Right renal cortex interstitium (tissue), 3 donors: ENCODE measurements at places on chromosomes 6 and 20. TPM values are rescaled to one million over a fixed set of nuclear protein-coding genes. Genes with fewer than 3 reads are reported as not detected.

PLCB4 gene
- polyA plus RNA-seq: 13.9 TPM

- DNase-seq: no peak
Observed at GRCh38 chr6:118708744-118709143, 57.4 kb upstream of the CEP85L start.

- no peak for DNase-seq
Observed at GRCh38 chr6:31179896-31180295, 9.4 kb upstream of the POU5F1 start.

- no peak for DNase-seq
Observed at GRCh38 chr20:9966966-9967365, 67.8 kb upstream of the ANKEF1 start.

CHRNA4 gene
- 5.0 TPM for polyA plus RNA-seq

DNA sequence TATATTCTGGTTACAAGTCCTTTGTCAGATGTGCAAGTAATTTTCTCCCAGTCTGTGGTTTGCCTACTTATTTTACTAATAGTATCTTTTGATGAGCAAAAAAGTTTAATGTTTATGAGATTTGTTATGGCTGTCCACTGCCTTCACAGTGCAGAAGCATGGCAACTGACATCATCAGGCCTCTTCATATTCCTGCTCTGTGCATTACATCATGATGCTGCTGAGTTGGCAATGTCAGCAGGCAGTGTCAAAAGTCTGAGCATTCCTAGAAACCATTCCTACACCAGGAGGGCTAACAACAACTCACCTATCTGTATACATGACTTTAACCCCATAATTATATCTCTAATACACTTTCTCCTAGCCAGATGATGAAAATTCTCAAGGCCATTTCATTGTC is 10.8 kb upstream of the OR2B2 start:
- DNase-seq: no peak

GRCh38 chr6:18141805-18142590 is 12.9 kb downstream of the TPMT start:
- DNase-seq: no peak

GRCh38 chr20:38321959-38322598 is 18.1 kb downstream of the BPI start:
- no peak for DNase-seq

PLA2G7 gene
- 2.9 TPM for polyA plus RNA-seq

ZC3H12D gene
- 0.32 TPM for polyA plus RNA-seq

PROCR gene
- 7.2 TPM for polyA plus RNA-seq

GUCA1A gene
- 0.07 TPM for polyA plus RNA-seq

DNA sequence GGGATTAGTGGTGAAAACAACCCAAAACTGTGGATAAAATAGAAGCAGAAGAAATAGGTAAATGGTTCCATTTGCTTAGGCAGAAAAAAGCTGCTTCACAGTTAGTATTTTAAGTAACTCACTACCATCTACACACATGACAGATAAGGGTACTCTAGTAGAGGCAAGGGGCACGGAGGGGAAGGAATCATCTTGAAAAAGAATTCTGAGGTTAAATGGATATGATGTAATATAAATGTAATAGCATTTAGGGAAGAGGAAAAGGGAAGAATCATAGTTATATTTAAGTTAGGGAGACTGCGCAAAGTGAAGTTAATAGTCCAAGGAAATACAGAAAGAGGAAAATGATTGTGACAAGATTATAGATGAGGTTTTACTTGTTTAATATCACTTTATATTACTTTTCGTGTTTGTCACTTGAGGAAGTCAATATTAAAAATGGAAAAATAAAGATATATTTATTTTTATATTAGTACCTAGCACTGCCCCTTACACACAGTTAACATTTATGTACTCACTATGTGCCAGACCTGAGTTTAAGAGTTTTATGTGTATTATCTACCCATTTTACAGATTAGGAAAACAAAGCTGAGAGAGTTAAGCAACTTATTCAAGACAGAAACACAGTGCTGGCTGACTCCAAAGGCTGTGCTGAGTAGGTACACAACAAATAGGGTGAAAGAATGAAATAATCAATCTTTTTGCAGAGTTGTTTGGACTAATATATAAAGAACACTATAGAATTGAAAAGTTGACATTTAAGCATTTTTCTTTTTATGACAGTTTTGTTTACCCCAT is 128.1 kb downstream of the REV3L start:
- DNase-seq: no peak

- DNase-seq: no peak
Observed at GRCh38 chr6:147468634-147469033, 39.9 kb upstream of the SAMD5 start.

DNA sequence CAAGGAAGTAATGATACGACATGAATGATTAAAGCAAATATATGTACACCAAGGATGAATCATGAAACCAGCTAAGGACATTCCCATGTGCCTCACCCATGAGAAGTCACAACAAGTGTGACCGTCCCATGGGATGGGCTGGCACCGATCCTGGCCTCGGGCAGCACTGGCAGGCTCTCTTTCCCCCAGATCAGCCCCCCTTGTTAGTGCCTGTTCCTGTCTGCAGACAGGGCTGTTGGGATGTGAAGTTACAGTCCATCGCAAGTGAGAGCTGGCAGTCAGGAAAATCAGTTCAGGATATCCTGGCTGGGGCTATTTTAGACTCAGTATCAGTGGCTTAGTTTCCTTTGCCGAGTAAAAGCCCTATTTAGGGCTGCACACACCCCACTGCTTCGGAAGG is 129.2 kb upstream of the SNX9 start:
- no peak for DNase-seq

- no peak for DNase-seq
Observed at GRCh38 chr6:38136547-38136946, 317.0 kb downstream of the ZFAND3 start.

ASIP gene
- polyA plus RNA-seq: 0.28 TPM

DNA sequence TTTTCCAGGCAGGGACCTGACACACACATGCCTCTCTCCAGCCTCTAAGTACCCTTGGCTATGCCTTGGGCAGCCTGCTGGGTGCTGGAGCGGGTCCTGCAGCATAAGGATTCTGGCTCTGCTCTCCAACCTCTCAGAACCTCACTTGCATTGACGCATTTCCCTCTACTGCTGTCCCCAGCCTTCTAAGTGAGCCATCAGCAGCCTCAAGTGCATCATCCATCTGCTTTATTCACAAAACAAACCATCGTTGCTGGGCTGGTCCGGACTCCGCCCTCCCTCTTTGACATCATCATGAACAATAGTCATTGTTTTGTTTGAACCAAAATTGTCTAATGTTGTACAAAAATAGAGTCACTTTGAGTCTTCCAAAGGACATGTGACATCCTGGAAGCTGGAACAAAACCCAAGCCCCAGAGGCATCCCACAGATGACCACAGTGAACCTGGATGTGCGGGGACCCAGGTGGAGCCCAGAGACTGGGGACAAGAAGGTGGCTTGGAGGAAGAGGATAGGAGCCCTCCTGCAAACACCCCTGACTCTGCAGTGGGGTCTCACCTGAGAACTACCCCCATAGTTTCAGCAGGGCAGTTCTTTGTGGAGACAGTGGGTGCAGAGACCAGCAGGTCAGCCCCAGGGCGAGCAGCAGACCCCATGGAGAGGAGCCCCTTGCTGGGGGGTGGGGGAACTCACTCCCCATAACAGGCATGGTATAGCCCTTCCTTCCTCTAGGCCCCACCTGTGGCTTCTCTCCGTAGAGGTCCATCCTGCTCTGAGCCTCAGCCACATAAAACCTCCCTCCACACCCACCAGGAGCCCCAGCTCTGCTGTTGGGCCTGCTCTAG is 230.1 kb downstream of the SYNDIG1 start:
- DNase-seq: no peak

DNA sequence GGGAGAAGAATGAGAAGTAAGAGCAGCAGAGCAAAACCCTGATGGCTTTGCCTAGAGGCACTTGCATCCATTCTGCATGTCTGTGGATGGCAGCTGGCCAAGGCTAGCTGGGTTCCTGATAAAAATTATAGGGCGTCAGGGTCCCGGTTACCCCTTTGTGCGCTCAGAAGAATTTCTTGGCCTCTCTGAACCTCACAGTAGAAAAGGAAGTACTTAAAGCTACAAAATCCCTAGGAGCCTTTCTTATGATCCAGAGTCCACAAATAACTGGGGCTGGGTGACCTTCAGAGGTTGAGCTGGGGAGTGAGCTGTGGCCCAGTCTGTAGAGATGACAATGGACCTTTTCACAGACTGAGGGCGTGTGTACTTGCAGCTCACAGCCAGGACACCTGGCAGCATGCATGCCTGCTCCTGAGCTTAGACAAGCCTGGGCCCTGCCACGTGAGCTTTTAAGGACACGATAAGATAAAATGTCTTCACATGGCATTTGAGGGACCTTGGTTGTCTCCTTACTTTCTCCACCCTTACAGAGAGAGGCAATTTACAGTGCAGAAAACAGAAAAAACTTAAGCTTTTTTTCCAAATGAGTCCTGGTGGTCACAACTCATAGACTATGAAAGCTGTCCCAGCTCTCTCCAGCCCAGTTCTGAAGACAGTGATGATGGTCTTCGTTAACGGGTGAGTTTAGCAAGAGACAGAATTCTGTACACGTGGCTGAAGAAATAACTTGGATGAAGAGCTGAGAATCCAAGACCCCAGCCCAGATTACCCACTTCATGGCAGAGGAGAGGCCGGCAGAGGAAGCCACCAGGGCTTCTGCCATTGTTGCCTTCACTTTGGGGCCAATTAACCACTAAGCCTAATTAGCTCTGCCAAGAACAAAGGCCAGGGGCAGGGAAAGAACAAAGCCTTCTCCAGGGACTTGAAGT is 50.3 kb downstream of the FOXA2 start:
- DNase-seq: no peak

GRCh38 chr6:6885521-6886170 is 222.1 kb upstream of the RREB1 start:
- no peak for DNase-seq

GRCh38 chr6:148524471-148524882 is 181.8 kb downstream of the SASH1 start:
- no peak for DNase-seq

TGM3 gene
- polyA plus RNA-seq: 0.99 TPM

- DNase-seq: no peak
Observed at GRCh38 chr6:108323710-108324466, 29.0 kb downstream of the AFG1L start.

DNA sequence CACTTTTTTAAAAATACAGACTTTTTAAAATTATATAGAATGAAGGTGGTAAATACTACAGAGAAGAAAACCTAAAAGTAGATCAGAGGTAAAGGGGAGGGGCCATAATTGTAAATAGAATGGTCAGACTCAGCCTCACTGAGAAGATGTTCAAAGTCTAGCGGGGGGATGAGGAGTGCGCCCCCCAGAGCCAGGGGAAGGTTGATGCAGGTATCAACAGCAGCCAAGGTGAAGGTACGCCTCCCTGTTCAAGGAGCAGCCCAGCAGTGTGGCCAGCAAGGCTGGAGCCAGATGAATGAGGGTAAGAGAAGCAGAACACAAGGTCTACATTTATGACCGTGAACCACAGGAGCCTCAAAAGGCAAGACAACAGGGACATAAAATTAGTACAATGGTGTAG is 204.1 kb downstream of the PTPRT start:
- no peak for DNase-seq

AARS2 gene
- polyA plus RNA-seq: 12.4 TPM

SLC24A3 gene
- 4.2 TPM for polyA plus RNA-seq

DNA sequence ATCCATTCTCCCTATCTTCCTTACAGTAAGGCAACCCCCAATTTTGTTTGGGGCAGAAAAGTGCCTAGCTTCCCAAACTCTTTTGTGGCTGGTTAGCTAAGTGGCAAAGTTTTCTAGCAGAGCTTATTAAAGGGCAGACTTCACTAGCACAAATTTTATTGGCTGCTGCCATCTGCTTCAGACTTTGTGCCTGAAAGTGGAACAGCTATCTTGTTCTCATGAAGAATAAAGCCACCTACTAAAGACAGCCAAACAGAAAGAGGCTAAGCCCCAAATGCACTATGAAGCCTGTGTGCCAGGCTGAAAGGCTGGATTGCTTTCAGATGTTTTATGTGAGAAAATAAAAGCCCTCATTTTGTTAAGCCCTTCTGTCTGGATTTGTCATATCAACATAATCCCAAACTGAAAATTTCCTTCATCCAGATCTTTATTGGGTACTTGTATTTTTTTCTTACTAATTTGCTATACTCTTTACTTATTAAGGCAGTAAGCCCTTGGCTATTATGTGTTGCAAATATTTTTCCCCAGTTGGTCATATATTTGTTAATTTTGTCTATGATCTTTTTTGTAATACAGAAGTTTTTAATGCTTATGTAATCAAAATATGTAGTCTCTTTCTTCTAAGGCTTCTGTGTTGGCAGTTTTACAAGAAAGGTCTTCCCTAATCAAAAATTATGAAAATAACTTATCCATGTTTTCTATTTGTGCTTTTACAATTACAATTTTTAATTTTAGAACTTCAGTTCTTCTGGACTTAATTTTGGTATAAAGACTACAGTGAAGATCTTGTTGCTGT is 191.1 kb downstream of the TASP1 start:
- no peak for DNase-seq

MLN gene
- 2.9 TPM for polyA plus RNA-seq

GRCh38 chr6:105310947-105311346 is 91.9 kb downstream of the PREP start:
- no peak for DNase-seq

DNA sequence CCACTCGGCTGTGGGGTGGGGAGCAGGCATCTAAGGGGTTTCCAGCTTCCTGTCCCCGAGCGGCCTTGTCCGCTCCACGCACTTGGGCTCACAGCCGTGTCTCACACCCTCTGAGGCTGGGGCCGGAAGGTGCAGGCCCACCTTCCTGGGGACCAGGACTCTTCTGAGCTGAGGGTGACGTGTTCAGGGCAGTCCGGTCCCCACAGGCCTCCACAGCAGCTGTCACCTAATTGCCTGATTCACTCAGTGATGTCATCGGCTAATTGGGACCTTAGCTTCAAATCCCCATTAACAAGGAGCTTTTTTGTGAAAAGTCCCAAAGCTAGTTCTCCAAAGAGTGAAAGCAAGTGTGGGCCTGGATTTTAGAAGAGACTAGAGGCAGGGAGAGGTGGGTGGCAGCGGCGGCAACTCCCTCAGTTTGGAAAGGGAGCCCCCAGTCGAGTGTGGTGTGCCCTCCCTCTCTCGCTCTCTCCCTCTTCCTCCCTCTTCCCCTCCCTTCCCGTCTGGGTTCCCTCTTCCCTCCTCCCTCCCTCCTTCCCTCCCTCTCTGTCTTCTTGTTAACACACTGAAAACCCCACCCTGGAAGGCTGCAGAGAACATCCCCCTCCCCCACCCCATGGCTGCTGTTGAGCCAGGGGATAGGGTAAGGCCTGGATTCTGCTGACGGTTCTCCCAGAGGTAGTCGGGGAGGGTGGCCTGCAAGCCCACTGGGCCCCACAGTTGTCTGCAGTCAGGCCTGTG is 39.0 kb downstream of the MYT1 start:
- DNase-seq: no peak

- no peak for DNase-seq
Observed at GRCh38 chr20:32914031-32914430, 55.3 kb downstream of the EFCAB8 start.

DNA sequence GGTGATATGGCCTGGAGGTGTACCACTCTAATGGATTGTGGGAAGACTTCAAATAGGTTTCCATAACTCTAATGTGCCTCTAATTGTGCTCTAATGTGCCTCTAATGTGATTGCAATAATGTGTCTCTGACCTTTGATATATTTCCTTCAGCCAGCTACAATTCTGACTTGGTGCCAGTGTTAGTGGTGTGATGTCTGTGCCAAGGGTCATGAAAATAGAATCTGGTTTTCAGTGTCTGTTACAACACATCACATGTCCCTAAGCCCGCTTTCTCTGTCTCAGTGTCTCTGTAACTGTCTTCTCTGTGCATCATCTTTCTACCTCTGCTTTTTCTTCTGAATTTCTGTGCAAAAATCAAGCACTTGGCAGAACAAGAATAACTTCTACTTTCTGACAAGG is 77.2 kb upstream of the ECI2 start:
- DNase-seq: no peak

GRCh38 chr6:15431762-15432483 is 186.1 kb downstream of the JARID2 start:
- no peak for DNase-seq
